ENCODE measurements at places on chromosomes 7 and 10. TPM values are rescaled to one million over a fixed set of nuclear protein-coding genes. Genes with fewer than 3 reads are reported as not detected.
A peak's percentile ranks its signal among the peaks of the same experiment; 100 is the strongest.

LRMDA gene
- polyA plus RNA-seq = 5.3 TPM

SLC39A12 gene
- polyA plus RNA-seq = 0.03 TPM

AMPH gene
- polyA plus RNA-seq = 5.5 TPM

ABCB4 gene
- 1.0 TPM for polyA plus RNA-seq

TMEM130 gene
- polyA plus RNA-seq = 4.4 TPM

MRLN gene
- polyA plus RNA-seq = 0.33 TPM

C7orf57 gene
- 0.28 TPM for polyA plus RNA-seq

ANKRD61 gene
- polyA plus RNA-seq = 2.4 TPM

ZNF727 gene
- polyA plus RNA-seq = 0.34 TPM

ASB15 gene
- 0.07 TPM for polyA plus RNA-seq

DNA sequence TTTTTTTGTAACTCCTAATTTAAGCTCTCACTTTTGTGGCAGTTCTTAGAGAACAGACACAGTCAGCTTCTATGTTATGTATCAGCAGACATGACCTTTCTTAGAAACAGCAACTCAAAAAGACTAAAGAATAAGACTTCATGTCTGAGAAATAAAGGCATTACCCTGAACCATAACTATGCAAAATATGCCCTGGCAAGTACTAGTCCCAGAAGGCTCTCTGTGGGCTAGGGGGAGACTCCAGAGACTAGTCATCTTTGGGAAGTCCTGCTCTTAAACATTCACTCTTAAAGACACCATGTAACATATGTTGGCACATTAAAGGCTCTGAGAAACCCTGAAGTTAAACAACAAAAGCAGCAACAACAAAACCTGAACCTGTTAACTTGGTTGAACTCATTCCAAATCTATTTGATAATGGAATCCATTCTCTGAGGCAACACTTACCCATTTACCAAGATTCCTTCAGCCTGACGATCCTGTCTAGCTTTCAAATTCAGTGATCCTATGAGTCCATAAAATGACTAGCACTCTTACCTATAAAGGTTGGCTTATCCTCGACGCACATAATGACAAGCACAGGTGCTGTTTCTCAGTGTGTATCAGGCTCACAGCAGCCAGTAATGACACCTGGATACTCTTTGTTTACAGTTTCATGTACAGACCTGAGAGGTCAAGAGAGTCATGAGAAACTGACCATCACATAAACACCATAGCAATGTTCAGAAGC lies 62.3 kb downstream of the OSBPL3 start:
- peaks cover 3% of the 10 kb centered on the region for H3K4me1 ChIP-seq
- no peaks in the 10 kb centered on the region for H3K27me3 ChIP-seq
- H3K36me3 ChIP-seq = no peaks in the 10 kb centered on the region
- H3K4me3 ChIP-seq = no peak overlapping the region

DNA sequence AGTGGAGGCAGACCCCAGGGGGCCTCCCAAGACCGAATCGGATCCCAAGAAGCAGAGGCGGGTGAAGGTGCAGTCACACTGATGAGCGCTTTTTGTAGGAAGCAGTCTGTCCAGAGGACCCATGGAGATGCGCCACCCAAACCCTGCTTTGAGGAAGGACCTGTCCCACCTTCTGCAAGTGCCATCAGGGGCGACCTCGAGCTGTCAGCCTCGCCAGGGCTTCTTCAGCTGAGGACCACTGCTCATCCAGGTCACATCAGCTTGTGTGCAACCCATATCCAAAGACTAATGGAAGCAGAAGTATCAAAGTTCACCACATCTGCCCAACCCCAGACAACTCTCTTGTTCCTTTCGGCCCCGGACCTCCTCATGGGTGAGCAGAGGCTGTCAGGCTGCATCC lies 61.5 kb downstream of the KCNH2 start:
- H3K36me3 ChIP-seq = no peaks in the 10 kb centered on the region
- H3K27me3 ChIP-seq = peaks cover 28% of the 10 kb centered on the region
- DNase-seq = no peak
- H3K4me3 ChIP-seq = no peak overlapping the region
- no peaks in the 10 kb centered on the region for H3K4me1 ChIP-seq

- H3K36me3 ChIP-seq = no peaks in the 10 kb centered on the region
- H3K27me3 ChIP-seq = no peaks in the 10 kb centered on the region
- DNase-seq = peak; percentile 63
Measured at GRCh38 chr7:90726623-90727022, 130.5 kb downstream of the CDK14 start.

- H3K4me1 ChIP-seq = no peaks in the 10 kb centered on the region
- H3K27me3 ChIP-seq = peaks cover 14% of the 10 kb centered on the region
- H3K4me3 ChIP-seq = no peak overlapping the region
- no peak overlapping the region for H3K27ac ChIP-seq
- no peak for DNase-seq
Measured at GRCh38 chr10:128476845-128477244, 350.6 kb upstream of the MKI67 start.

DNA sequence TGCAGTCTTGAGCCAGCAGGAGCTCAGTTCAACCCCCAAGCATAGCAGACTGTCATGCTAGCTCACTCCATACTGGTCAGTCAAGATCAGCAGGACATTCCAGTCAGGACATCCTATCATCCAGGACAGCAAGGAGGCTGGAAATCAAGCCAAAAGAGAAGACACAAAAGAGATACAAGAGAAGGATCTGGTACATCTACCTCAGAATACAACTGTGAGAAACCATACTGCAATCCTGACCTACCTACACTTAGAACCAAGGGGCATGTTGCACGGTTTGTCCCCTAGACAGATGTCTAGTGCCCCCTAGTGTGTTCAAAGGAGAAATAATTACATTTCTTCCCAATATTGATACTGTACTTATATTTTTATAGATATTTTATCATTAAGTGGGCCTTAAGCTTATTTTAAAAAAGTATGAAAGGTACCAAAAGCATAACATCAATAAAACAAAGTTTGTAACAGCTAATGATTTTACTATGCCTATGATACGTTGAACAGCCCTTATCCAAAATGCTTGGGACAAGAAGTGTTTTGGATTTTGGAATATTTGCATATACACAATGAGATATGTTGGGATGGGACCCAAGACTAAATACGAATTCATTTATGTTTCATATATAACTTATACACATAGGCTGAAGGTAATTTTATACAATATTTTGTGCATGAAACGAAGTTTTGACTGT lies 26.7 kb downstream of the ERCC6 start:
- no peaks in the 10 kb centered on the region for H3K4me1 ChIP-seq
- H3K4me3 ChIP-seq = no peak overlapping the region
- H3K36me3 ChIP-seq = peaks cover 20% of the 10 kb centered on the region
- H3K27ac ChIP-seq = no peak overlapping the region
- H3K27me3 ChIP-seq = no peaks in the 10 kb centered on the region
- DNase-seq = no peak

GRCh38 chr10:130040817-130041330 lies 69.8 kb downstream of the C10orf143 start:
- peaks cover 17% of the 10 kb centered on the region for H3K27me3 ChIP-seq
- DNase-seq = no peak
- no peaks in the 10 kb centered on the region for H3K36me3 ChIP-seq
- H3K27ac ChIP-seq = no peak overlapping the region
- no peak overlapping the region for H3K4me3 ChIP-seq

DNA sequence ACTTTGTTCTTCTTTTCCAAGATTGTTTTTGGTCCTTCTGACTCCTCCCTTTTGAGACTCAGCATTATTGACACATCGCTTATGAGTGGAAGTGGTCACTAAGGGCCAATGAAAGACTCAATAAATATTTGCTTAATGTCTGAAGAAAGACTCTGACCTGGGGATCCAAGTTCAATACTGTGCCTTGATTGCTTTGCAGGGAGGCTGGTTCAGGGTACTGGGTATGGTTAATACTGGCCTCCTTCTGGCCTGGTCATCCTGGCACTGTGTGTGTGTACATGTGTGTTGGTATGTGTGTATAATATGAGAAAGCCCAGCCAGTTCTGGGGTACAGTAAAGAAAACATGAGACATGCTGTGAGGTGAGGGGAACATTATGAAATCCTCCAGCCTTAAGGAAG lies 7.6 kb upstream of the PDZD8 start:
- H3K4me3 ChIP-seq = no peak overlapping the region
- peak; percentile 71 for DNase-seq
- peak overlapping the region; percentile 1 for H3K27ac ChIP-seq
- peaks cover 3% of the 10 kb centered on the region for H3K27me3 ChIP-seq

- H3K4me1 ChIP-seq = peaks cover 16% of the 10 kb centered on the region
- peak overlapping the region; percentile 71 for H3K27ac ChIP-seq
- H3K4me3 ChIP-seq = no peak overlapping the region
- no peaks in the 10 kb centered on the region for H3K27me3 ChIP-seq
- H3K36me3 ChIP-seq = peaks cover 44% of the 10 kb centered on the region
- peak; percentile 91 for DNase-seq
Measured at GRCh38 chr7:76346097-76346496, 12.7 kb downstream of the YWHAG start.

GRCh38 chr10:123782549-123782948 lies 109.1 kb downstream of the CPXM2 start:
- no peak overlapping the region for H3K4me3 ChIP-seq
- no peaks in the 10 kb centered on the region for H3K4me1 ChIP-seq
- DNase-seq = no peak

DNA sequence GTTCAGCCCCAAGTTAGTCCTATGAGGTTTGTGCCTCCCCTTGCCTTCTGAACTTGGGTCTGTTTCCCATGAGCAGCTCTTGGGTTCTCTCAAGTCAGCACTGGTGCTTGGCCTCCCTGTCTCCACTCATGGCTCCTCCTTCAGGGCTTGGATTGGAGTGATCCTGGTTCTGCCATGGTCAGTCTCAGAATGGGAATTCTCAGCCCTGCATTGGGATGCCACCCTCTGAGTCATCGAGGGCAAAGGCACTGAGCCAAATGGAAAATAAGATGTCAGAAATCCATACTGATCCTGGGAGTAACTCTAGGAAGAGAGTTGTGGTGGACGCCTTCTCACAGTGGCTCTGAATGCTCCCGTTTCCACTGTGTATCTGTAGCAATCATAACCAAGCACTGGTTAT lies 233.4 kb upstream of the HABP2 start:
- H3K4me3 ChIP-seq = no peak overlapping the region
- no peaks in the 10 kb centered on the region for H3K36me3 ChIP-seq
- no peak for DNase-seq
- peaks cover 6% of the 10 kb centered on the region for H3K27me3 ChIP-seq
- H3K27ac ChIP-seq = no peak overlapping the region

- H3K27ac ChIP-seq = no peak overlapping the region
- no peak overlapping the region for H3K4me3 ChIP-seq
- no peaks in the 10 kb centered on the region for H3K36me3 ChIP-seq
- DNase-seq = no peak
- H3K4me1 ChIP-seq = no peaks in the 10 kb centered on the region
Measured at GRCh38 chr7:268991-269390, 21.0 kb upstream of the FOXL3 start.

DNA sequence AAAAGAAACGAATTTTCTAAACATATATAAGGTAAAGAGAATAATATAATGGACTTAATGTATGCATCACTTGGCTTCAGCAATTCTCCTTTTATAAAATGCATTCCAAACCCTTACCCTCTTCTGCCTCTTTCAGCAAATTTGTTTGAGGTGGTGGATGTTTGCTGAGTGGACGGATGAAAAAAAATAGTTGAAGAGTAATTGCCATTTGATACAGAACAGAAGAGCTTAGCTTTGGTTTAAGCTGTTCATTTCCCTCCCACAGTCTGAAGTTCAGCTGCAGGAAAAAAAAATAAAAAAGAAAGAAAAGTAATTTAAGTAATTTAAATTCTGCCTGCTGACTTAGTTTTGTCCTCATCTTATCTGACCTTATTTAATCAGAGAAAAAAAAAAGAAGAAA lies 138.6 kb downstream of the GALNT17 start:
- no peaks in the 10 kb centered on the region for H3K36me3 ChIP-seq
- no peak overlapping the region for H3K27ac ChIP-seq
- H3K4me1 ChIP-seq = no peaks in the 10 kb centered on the region
- no peak overlapping the region for H3K4me3 ChIP-seq
- H3K27me3 ChIP-seq = no peaks in the 10 kb centered on the region

DNA sequence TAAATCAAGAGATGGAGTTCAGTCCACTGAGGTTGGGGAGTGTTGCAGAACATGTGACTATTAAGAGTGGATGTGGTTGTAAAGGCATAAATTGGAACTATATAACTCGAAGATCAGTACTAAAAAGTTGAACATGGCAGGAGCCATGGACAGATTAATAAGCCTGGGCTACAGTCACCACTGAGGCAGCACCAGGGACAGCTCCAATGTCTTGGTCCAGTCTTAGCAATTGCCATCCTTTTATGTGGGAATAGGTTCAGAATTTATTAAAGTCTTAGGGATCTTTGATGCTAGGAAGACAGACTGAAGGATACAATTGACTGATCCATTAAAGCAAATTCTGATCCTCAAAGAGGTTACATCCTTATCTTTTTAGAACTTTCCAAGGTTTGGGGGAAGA lies 156.6 kb downstream of the ADRA2A start:
- H3K4me3 ChIP-seq = no peak overlapping the region
- H3K4me1 ChIP-seq = no peaks in the 10 kb centered on the region
- DNase-seq = no peak
- no peak overlapping the region for H3K27ac ChIP-seq

DNA sequence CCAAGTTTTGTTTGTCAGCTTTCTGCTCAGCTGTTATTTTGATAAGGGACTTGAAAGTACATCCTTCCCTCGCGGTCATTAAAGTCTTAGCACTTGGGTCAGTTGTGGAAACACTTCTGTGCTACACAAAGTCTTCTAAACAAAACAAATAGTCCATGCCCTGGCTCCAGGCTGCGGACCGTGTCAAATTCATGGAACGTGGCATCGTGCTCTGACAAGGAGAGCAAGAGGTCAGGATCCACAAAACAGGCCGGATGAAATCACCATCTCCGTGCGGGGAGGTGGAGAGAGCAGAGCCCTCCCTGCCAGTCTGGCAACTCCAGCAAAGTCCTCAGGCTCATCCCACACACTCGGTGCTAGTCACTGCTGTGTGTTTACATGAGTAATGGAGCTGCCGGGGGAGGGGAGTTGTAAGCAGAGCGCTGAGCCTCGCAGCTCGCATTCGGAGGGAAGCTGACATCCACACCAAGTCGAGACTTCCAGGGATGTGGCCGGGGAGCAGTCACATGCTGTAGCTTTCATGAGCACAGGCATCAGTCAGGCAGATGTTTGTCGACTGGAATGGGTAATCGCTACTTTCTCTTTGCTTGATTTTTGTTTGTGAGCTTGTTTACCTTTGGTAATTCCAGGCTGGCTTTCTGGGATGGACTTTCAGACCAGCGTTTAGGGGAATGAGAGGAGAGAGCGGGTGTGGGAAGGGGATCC lies 147.6 kb downstream of the ARID5B start:
- peaks cover 42% of the 10 kb centered on the region for H3K4me1 ChIP-seq
- H3K27me3 ChIP-seq = no peaks in the 10 kb centered on the region
- peak; percentile 74 for DNase-seq
- peak overlapping the region; percentile 46 for H3K4me3 ChIP-seq

Data from large intestine (tissue), 12 donors.